ENCODE measurements at places on chromosomes 4 and X.

GRCh38 chr4:153021276-153021675 is 85.2 kb downstream of the FHDC1 start:
- DNase-seq, result no peak

DNA sequence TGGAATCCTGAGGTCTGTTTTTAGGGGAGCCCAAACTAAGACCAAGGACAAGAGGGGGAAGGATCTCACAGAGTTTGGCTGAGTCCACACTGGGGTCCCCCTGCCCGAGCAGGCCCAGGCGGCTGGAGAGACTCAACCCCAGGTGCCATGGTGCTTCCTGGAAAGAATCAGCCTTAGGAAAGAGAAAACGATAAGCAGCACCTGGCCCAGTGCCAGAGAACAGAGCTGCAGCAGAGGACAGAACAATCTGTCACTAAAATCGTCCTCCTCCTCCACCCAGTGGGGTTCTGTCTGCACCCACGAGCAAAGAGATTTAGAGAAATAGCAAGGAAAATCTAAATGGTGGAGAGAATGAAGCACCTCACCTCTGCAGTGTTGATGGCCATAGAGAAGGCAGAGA is 470.5 kb downstream of the BCOR start:
- DNase-seq, result no peak

DNA sequence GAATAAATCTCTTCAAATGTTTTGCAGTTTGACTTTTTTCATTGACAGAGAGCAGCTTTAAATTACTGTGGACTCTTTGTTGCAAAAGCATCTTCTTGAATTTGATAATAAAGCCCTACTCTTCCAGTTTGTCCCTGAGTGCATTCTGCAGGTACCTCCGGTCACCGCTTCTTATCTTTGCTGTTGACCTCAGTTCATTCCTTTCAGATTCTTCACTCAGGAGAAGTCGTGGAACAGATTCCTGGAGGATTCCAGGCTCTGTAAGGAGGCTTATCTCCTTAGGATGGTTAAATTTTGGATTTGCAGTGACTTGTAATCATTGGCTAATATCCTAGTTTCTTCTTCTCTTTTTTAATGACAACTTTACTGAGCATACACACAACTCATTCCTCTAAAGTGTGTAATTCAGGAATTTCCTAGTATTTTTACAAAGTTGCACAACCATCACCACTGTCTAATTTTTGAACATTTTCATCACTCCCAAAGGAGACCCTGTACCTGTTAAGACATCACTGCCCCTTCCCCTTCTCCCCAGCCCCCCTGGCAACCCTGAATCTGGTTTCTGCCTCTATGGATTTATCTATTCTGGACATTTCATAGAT is 22.0 kb downstream of the TBL1X start:
- DNase-seq, result no peak

- no peak for DNase-seq
Observed at GRCh38 chr4:69877453-69877852, 17.5 kb upstream of the SULT1E1 start.

DNA sequence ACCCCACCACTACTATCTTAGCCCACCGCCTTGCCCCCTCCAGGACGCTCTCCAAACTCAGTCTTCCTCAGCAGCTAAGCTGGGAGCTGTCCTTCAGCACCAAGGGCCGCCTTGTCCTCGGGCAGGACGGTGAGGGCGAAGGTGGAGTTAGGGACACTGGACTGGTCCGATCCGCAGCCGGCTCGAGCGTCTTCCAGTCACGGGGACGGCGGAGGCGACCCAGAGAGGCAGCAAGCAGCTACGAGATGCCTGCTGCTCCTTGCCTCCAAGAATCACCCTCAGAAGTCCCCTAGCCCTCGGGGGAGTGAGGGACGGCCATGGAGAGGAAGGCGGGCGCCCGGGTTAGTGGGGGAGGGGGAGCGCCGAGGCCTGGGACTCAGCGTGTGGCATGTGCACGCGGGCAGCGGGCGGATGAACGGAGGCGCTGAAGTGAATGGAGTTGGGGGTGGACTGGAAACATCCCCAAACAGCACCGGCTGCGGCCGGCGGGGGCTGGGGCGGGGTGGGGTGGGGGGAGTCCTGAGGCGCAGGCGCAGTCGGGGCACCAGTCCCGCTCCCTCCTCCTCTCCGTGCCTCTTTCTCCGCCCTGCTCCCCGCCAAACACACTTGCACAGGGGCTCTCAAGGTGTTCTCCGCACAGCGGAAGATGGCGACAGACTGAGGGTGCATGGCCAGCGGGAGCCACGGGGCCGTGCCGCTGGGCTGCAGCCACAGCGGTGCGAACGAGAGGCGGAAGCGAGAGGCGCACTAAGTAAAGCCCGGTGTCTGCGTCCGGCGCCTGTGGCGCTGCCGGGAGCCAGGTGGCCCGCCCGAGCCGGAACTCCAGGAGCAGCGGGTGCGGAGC is at the start of gene NALF2:
Gene NALF2 (plus strand): TSS at position 545 of the 844 bp plus-strand sequence. CDS start 957 bp downstream, outside the sequence.
- no peak for DNase-seq

- no peak for DNase-seq
Observed at GRCh38 chr4:74083546-74083945, 15.4 kb downstream of the CXCL2 start.

- DNase-seq, result no peak
Observed at GRCh38 chr4:149965206-149965605, 113.0 kb upstream of the DCLK2 start.

GRCh38 chrX:30610026-30610425 is 32.5 kb upstream of the TASL start:
- DNase-seq, result no peak

DNA sequence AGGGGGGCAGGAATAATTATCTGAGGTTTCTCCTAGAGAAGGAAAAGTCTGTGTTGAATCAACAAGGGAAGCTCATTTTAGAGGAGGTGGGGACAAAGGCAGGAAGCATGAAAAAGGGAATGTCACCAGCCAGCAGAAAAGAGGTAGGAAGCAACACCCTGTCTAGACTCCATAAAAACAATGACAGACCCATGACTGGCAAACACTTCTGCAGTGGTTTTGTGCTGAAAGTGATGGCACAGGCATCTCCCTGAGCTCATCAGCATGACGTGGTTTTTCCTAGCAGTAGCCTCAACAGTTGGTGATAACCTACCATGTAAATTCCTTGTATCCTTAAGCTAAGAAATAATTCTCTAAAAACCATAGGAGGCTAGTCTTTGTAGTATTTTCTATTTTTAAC is 110.7 kb upstream of the GALNT7 start:
- DNase-seq, result no peak

GRCh38 chr4:164204434-164204833 is 549.5 kb upstream of the SMIM31 start:
- DNase-seq, result no peak

- DNase-seq, result peak; percentile 33
Observed at GRCh38 chr4:52911684-52912294, 49.7 kb downstream of the RASL11B start.

DNA sequence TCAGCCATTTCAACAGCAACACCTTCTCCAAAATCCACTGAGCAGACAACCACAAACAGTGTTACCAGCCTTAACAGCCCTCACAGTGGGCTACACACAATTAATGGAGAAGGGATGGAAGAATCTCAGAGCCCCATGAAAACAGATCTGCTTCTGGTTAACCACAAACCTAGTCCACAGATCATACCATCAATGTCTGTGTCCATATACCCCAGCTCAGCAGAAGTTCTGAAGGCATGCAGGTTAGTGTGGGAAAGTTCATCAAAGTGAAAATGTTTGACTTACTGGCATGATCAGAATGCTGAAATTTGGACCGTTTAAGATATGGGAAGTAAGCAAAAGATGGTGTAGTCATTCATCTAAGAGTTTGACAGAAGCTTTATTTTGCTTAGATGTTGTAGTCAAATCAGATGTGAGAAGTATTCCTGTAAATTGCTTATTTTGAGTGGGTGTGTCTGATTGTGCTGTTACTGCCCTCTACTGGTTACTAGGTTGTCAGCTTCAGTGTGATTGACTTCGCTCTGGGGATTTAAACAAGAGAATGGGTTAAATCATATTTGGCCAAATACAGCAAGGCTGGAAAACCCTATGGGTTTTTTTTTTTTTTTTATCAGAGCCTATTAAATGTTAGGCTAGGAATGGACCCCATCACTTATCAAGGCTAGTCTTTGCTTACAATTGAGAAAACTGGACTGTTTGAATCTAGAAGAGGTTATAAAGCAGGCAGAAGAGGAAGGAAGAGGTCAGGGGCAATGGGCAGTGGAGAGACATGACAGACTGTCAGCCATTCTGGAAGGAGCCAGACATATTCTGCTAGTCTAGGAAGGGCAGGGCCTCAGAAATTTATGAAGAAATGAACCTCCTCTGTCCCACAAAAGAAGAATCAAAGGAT is 130.3 kb downstream of the DIPK2B start:
- no peak for DNase-seq

Data from central memory CD8-positive, alpha-beta T cell (primary cell).